ENCODE measurements at places on chromosomes 1 and 21.

DNA sequence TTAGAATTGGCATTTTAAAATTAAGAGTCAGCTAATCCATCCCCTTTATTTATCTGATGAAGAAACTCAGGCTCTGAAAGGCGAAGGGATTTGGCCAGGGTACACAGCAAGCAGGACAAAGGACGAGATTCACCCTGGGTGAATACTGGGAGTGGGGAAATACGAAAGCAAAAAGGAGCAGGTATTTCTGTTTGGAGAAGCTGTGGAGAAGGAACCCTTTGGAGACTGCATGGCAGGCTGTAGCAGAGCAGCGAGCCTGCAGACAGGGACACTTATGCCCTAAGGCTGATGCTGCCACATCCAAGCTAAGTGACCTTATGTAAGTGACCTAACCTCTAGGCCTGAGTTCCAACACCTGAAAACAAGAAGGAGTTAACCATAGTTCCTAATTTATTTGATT is 207.2 kb upstream of the C1orf87 start:
- no peak for DNase-seq
- no peaks in the 10 kb centered on the region for H3K27me3 ChIP-seq
- peaks cover 10% of the 10 kb centered on the region for H3K4me1 ChIP-seq
- no peak overlapping the region for H3K27ac ChIP-seq

GRCh38 chr1:177383715-177384114 is 213.0 kb downstream of the BRINP2 start:
- H3K4me1 ChIP-seq = no peaks in the 10 kb centered on the region
- no peak for DNase-seq
- no peak overlapping the region for H3K27ac ChIP-seq
- no peaks in the 10 kb centered on the region for H3K36me3 ChIP-seq

GRCh38 chr1:74683656-74684055 is 10.1 kb upstream of the ERICH3 start:
- no peak overlapping the region for H3K4me3 ChIP-seq
- peaks cover 7% of the 10 kb centered on the region for H3K27me3 ChIP-seq
- peaks cover 10% of the 10 kb centered on the region for H3K4me1 ChIP-seq
- no peak for DNase-seq
- H3K27ac ChIP-seq = no peak overlapping the region

DNA sequence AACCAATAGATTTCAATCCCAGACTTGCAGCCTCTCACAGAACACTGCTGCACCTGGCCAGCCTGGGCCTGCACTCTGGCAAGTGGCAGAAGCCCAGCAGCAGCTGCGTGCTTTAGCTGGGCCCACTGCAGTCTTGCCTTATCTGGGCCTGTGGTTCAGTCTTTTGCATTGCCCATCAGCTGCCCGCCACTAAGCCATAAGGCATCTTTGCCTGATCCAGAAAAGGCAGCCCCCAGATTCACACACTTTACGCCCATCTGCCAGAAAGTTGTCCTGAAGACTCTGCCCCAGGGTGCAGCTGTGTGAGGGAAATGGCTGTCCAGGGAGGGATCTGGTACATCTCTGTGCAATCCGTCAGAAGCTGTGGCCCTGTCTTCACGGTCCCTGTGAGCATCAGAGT is 217.0 kb downstream of the DNAH14 start:
- no peaks in the 10 kb centered on the region for H3K27me3 ChIP-seq
- H3K36me3 ChIP-seq = no peaks in the 10 kb centered on the region
- H3K4me1 ChIP-seq = no peaks in the 10 kb centered on the region
- H3K27ac ChIP-seq = no peak overlapping the region
- no peak for DNase-seq

- no peaks in the 10 kb centered on the region for H3K4me1 ChIP-seq
- H3K36me3 ChIP-seq = peaks cover 2% of the 10 kb centered on the region
- no peak for DNase-seq
- H3K4me3 ChIP-seq = no peak overlapping the region
These were observed 118.3 kb downstream of the OLFML2B start for GRCh38 chr1:161905269-161905884.

DNA sequence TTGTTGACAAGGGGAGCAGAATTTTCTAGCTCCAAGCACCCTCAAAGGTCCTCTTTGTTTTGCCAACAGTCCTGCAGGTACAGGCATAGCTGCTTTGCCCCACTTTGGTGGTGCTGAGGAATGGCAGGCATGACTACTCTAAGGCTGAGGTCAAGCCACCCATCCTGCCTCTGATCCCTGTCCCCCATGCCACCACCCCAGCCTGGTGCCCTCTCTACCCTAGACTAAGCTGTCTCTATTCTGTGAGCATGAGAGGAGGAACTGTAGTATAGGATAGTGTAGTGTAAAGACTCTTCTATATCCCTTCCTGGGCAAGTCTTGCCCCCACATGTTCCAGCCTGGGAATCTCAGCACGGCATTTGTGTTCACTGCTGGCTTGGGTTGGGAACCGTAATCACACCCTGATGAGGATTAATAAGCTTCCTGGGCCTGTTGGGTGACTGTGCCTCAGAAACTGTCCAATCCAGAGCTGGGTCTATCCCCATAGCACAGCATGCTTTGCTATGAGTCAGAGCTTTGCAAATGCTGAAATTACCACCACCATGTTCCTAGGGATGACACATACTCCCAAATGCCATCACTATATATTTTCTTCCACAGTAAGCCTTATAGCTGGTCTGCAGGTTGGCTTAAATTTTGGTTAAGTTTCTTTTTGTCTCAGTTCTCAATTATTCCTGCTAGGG is 105.7 kb upstream of the PPP2R5A start:
- H3K4me1 ChIP-seq = peaks cover 18% of the 10 kb centered on the region
- H3K36me3 ChIP-seq = peaks cover 7% of the 10 kb centered on the region
- no peak overlapping the region for H3K4me3 ChIP-seq
- no peak for DNase-seq
- H3K27me3 ChIP-seq = peaks cover 1% of the 10 kb centered on the region

- no peaks in the 10 kb centered on the region for H3K4me1 ChIP-seq
- no peak overlapping the region for H3K27ac ChIP-seq
- H3K36me3 ChIP-seq = no peaks in the 10 kb centered on the region
- no peak overlapping the region for H3K4me3 ChIP-seq
- H3K27me3 ChIP-seq = peaks cover 1% of the 10 kb centered on the region
These were observed 84.2 kb downstream of the SPSB1 start for GRCh38 chr1:9376886-9377333.

Data from activated T-helper 1 cell treated with anti-CD3 and anti-CD28 coated beads, Interleukin-12 subunit alpha, Interleukin-12 subunit beta, Interleukin-2, Interleukin-4 antibody, amounts not matched to agents 30 ng/mL and 10 ng/mL and 1 ng/mL, durations not matched to agents 14 hours and 24 hours and 36 hours (primary cell).